RKO (cell line): ENCODE measurements at places on chromosomes 13 and 19.

DNA sequence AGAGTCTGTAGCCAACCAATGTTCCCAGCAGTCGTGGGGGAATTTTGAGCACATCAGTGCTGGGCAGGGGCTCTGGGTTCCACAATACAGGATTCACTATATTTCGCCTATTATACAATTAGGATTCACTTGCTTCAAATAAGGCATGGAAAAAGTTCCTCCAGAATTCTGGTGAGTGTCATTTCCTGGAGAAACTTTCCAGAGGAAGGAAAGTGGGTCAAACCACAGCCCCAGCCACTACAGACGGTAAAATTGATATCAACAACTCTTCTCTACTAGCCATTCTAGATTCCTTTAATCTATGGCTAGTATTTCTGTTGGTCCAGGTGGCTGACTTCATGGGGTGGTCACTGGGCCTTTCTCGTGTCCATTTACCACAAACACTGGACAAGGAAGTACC lies 10.5 kb downstream of the MYCBP2 start:
- no peak for DNase-seq

GRCh38 chr19:45146251-45146650 lies 14.5 kb downstream of the NKPD1 start:
- no peak for DNase-seq

- DNase-seq = no peak
These were observed 126.4 kb upstream of the SLC10A2 start for GRCh38 chr13:103192511-103193135.

DNA sequence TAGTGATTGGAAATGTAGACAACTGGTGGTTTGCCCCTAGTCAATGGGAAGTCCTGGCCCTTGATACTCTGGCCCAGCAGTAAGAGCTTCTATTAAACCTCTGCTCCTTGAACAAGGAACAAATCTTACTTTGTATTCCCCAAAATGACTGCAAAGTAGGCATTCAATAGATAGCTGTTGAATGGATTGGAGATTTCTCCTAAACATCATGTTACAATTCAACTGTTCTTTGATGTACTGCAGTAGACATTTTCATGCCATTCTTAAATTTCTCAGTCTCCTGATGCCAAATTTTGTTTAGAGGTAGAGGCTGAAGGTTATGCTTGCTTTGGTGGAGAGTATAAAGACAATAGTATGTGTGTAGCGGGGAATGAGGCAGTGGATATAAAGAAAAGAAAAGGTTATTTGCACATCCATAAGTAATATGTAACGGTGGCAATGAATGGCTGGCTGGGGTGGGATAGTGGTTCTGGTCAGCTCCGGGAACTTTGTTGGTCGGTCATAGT lies 12.8 kb downstream of the MIR17HG start:
- no peak for DNase-seq

GRCh38 chr13:86725105-86725504 lies 925.9 kb upstream of the SLITRK6 start:
- DNase-seq = no peak

- DNase-seq = no peak
These were observed 526.0 kb upstream of the SPRY2 start for GRCh38 chr13:80866921-80867320.

DNA sequence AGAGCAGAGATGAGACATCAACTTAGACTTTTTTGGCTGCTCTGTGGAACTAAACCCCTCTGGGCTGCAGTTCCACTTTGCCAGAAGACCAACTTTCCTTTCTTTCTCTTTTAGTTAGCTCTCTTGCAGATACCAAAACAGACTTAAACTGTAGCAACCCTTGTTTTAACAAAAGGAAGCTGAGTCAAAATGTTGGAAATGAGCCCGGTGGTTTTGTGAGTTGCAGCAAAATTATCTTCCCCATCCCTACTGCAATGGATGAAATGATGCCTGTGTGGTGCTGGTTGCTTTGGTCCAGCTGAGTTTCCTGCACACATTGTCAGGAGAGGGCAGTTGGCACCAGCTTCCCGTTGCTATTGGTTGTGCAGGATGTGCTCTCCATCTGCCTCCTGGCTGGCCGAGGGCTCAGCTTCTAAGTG lies 115.3 kb downstream of the LRCH1 start:
- no peak for DNase-seq

- DNase-seq = no peak
These were observed 20.3 kb downstream of the SMIM24 start for GRCh38 chr19:3459965-3460582.

DNA sequence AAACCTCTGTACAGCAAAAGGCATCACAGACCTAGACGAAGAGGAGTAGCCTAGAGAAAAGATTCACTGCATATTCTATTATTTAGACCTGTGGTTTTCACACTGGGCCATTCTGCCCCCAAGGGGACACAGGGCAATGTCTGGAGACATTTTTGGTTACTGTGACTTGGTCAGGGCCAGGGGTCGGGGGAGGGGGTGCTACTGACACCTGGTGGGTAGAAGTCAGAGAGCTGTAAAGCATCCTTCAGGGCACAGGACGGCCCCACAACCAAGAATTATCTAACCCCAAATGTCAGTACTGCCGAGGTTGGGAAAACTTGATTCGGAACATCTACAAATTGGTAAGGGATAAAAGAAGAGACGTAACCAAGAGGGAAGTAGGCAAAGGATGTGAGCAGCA lies 11.3 kb downstream of the ELAVL1 start:
- DNase-seq = no peak

GRCh38 chr13:45851171-45851921 lies at the start of gene SIAH3:
TSS of gene SIAH3 (minus strand) at chr13:45851753. CDS start at chr13:45851629, 124 bp downstream.
- no peak for DNase-seq

GRCh38 chr13:107852072-107852471 lies 363.3 kb downstream of the LIG4 start:
- no peak for DNase-seq

DNA sequence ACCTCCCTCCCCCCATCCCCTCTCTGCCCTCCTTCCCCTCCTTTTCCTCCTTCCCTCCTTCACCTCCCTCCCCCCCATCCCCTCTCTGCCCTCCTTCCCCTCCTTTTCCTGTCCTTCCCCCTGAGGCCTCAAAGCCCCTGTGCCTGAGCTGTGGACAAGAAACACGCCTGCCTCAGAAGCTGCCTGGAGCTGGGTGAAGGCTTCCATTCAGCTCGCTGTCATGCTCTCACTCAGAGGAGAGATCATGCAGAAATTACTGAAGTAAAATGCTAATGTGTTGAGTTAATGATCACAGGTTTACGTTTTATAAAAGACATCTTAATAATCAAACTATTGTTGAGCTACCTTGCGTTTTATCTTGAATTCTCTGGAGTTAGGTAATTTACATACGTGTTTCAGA lies 114.5 kb downstream of the ATP11A start:
- no peak for DNase-seq

GRCh38 chr19:10104665-10105508 lies 1.3 kb upstream of the PPAN start:
- DNase-seq = no peak

DNA sequence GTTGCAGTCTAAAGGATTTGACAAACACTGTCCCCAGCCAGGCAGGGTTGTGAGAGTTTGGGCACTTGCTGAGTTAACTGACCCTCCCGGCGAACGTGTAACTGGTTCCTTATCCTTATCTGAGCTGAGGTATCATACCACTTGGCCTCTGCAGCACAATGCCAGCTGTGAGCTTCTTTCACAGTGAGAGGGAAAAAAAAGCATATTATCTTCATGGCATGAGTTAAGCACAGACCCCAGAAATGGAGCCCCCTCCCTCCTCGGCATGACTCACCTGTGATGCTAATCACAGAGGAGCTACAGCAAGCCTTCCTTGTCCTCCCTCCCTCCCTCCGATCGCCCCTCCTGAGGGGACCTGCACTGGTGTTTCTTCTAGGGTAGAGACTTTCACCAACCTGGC lies 60.5 kb downstream of the EFNB2 start:
- no peak for DNase-seq

- DNase-seq = no peak
These were observed 2.7 kb upstream of the RUBCNL start for GRCh38 chr13:46389457-46390451.

DNA sequence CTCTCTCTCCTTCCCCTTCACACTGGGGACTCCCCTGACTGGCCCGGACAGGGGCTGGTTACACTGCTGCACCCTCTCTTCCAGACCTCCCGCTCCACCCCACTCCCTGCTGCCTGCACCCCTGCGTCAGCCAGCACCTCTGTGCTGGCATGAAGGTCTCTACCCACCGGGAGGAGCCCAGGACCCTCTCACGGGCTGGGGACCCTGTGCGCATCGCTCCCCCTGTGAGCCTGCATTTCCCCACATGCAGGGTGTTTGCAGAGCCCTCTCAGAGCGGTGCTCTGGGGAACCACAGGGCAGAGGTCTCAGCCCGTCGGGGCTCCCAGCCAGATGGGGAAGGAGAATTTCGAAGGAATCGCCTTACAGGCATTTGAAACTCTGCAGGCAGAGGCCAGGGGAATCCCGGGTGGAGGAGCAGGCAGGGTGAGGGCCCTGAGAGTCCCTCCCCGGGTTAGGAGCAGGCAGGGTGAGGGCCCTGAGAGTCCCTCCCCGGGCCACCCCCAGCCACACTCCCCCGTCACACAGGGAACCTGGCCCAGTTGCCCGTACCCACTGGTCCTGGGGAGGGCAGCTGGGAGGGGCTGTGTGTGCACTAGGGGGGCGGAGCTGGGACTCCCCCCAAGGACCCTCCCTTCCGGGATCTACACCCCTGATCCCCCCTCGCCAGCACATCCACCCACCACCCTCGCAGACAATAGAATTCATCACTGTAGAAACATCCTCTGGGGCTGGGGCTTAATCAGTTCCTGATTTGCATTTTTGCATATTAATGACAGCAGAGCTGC lies 16.3 kb upstream of the TCF3 start:
- peak; percentile 36 for DNase-seq

- no peak for DNase-seq
These were observed 70.4 kb downstream of the SLITRK6 start for GRCh38 chr13:85728811-85729210.

DNA sequence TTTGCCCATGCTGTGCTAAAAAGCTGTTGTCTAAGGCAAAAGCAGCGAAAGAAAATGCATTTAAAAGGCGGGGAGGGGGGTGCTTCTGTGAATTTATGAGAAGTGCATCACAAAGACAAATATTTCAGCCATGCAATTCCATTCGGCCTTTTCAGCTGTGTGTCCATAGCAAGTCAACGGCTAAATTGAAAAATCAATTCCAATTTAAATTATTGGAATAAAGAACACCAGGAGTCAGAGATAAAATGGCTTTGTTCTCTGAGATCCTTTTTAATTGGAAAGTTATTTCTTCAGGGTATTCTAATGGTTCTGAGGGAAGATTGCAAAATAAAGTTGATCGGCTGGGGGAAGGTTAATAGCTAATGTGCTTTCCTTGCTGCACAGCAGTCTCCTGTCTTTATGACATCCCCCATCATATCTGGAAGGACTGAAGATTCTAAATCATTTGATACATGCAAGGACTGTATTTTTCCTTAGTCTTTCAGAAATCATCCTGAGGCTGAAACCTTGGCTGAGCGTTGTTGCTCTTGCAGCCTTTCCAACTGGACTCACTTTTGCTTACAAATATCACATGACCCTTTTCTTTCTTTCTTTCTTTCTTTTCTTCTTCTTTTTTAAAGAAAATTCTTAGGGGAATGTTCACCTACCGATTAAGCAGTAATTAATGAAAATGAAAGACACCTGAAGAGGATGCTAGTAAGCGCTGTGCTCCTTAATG lies 647.1 kb downstream of the DACH1 start:
- DNase-seq = no peak
